Heart right ventricle (tissue), 16 donors: ENCODE measurements at places on chromosomes 2 and 18. TPM values are rescaled to one million over a fixed set of nuclear protein-coding genes. Genes with fewer than 3 reads are reported as not detected.

EVX2 gene
- not detected for polyA plus RNA-seq

IL1A gene
- not detected for polyA plus RNA-seq

APOB gene
- polyA plus RNA-seq, result 0.22 TPM

RAB27B gene
- polyA plus RNA-seq, result 0.03 TPM

TRPM8 gene
- polyA plus RNA-seq, result not detected

GAREM1 gene
- 2.4 TPM for polyA plus RNA-seq
